MM.1S (cell line): ENCODE measurements at places on chromosomes 4 and X.
A peak's percentile ranks its signal among the peaks of the same experiment; 100 is the strongest.

DNA sequence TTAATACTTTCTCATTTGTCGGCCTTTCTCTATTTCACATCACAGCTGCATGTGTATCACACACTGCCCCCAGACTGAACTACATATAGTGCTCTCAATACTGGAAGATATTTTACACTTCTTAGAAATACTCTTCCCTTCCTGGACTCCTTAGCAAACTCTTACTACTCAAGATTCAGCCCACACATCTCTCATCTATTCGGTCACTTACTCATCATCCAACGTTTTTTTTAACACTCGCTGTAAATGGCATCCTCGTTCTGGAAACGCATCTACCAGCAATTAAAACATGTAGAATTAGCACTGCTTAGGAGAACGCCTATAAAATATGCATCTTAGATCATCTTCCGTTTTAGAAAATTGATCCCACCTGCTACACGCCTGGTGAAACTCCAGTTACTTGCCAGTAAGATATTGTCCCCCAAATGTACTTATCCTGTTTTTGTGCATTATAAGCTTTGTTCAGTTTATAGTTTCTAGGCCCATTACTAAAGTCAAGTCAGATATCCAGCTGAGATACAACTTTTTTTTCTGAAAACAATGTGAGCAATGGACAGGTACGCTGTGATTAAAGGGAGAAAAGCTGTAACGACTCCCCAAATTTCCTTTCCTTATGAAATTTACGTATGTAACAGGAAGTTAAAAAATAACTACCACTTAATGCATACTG, 1.0 kb downstream of the LRP2BP start:
- DNase-seq: no peak

DNA sequence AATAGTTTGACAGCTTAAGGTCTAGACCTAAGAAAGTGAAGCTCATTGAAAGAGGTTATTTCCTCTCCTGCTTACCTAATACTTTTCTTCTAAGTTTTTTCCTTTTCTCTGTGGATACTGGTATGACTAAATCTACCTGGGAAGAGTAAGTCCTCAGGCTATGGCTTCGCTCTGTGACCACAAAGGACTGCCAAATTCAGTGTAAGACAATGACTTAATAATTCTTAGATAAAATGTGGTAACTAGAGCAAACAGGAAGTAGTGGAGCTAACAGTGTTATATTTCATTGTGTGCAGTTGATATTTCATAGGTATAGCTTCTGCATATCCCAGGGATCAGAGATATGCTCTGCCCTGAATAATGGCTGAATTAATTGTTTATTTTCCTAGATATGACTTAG, 418.9 kb downstream of the CCSER1 start:
- no peak for DNase-seq

GRCh38 chr4:3354455-3354811, 61.6 kb downstream of the RGS12 start:
- DNase-seq: no peak

DNA sequence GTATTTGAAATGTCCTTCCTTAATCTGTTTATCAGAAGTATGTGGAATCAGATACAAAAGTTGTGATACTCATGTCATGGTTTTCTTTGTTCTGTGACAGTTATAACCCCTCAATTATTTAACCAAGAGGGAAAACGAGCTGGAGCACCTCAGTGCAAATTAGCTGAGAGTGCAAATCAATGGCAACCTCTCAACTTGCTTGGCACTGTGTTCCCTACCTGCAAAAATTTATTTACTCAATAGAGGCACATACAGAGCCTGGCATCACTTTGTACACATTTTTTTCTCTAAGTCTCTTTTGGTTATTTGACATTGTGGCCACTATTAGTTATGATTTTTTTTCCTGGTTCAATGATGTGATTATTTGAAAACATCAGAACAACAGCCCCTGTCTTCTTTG, 186.2 kb downstream of the STIM2 start:
- DNase-seq: no peak

- peak; percentile 79 for DNase-seq
Observed at GRCh38 chr4:55635741-55636655, at the start of gene NMU. Gene NMU, minus strand, starts transcription at chr4:55636298. Its CDS starts 106 bp downstream, at chr4:55636192.
